ENCODE measurements at places on chromosomes 12 and 14.

DNA sequence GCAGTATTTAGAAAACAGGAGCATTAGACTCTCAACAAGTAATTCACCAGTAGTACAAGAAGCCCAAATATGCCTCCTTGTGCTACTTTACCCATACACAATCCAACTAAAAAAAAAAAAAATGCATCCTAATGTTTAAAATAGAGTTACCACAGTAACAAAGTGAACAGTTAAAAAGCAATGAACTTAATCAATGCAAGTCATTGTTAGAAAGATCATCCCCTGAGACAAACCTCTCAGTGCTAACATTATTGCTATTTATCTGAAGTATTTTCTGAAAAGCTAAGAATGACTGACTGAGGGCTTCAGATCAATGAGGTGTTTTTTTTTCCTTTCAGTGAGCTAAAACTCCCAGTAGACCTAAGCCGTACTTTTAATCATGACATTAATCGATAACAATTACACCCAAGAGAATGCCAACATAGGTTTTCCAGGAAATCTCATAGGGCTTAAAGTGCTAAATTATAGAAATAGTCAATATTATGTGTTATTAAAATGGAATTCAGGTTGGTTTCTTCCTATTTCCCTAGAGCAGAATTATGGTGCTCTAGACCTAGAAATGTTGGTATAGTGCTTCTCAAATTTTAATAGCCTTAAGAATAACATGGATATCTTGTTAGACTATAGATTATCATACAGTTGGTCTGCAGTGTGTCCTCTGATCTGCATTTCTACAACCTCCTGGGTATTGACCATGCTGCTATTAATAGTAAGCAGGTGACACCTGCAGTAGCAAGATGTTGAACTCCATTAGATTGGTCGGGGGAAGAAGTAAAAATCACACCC is 123.0 kb downstream of the PRKD1 start:
- DNase-seq, result no peak

DNA sequence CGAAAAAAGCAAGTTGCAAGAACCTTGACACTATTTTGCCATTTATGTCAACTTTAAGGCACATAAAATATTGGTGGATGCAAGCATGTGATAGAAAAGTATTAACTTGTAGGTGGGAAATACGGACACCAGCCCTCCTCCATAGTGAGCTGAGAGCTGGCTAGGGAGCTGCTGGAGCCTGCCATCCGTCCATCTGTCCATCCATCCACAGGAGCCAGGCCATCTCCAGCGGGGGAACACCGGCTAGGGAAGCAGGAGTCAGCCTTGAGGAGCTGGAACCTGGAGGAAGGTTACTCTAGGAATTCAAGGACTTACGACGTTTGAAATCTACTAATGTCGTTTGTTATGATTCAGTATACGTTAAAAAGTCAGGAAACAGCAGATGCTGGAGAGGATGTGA is 120.7 kb upstream of the C14orf180 start:
- no peak for DNase-seq

- no peak for DNase-seq
Observed at GRCh38 chr12:125125271-125125670, 60.0 kb downstream of the AACS start.

GRCh38 chr14:67766035-67766680 is 50.2 kb downstream of the ZFYVE26 start:
- DNase-seq, result no peak

DNA sequence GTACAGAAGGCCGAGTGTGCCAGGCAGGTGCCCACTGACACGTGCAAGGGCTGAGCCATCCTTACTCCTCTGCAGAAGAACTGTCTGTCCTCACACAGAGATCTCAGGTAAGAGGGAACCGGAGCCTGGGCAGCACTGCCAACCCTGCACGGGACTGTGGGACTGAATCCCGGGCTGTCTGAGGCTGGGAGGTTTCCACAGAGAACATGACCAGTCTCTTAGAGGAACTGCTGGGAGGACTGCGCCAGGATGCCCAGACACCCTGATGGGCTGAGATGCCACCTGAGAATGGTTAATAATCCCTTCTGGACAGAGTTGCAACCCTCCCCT is 302.9 kb upstream of the SFSWAP start:
- no peak for DNase-seq

GRCh38 chr14:92108345-92109254 is 2.2 kb upstream of the ATXN3 start:
- no peak for DNase-seq

DNA sequence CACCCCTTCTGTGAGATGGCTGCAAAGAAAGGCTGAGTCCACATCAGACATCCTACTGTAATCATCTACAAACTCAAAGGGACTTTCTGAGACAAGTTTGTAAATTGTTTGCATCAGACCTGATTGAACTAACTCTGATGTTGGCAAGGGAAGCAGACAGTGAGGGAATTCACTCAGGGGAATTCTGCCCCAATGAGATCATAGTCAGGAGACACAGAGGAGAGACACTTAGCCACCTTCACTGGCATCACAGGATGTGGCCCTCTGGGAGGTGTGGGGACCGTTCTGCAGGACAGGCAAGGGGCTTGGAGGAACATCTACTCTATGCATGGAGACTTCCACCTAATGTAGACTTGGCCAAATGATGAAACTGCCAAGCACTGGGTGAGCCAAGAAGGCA is 70.7 kb upstream of the DDX11 start:
- DNase-seq, result peak; percentile 44

- peak; percentile 56 for DNase-seq
Observed at GRCh38 chr12:57340104-57340503, 89.1 kb upstream of the STAC3 start.

DNA sequence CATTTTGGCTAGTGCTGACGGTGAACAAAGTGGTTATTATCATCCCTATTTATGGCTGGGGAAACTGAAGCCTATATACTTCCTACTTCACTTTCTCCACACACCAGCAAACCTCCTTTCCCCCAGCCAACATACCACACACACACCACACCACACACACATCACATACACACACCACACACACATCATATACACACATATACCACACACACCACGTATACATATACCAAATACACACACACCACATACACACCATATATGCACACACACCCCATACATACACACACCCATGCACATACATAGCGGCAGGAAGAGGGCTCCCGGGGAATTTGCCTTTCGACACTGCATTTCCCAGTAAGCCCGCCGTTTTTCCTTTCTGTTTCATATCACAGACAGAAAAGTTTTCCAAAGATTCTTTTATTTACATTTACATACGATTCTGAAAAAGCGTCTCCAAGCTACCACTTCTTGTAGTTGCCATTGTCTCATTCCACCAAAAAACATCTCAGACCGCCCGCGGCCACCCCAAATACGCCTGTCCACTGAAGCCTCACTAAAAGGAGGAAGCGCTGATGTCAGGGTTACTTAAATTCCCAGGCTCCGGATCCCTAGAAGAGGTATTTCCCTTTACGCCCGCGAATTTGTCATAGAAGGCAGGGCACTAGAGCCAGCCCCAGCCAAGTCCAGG is 823 bp upstream of the RAB5B start:
- no peak for DNase-seq

DNA sequence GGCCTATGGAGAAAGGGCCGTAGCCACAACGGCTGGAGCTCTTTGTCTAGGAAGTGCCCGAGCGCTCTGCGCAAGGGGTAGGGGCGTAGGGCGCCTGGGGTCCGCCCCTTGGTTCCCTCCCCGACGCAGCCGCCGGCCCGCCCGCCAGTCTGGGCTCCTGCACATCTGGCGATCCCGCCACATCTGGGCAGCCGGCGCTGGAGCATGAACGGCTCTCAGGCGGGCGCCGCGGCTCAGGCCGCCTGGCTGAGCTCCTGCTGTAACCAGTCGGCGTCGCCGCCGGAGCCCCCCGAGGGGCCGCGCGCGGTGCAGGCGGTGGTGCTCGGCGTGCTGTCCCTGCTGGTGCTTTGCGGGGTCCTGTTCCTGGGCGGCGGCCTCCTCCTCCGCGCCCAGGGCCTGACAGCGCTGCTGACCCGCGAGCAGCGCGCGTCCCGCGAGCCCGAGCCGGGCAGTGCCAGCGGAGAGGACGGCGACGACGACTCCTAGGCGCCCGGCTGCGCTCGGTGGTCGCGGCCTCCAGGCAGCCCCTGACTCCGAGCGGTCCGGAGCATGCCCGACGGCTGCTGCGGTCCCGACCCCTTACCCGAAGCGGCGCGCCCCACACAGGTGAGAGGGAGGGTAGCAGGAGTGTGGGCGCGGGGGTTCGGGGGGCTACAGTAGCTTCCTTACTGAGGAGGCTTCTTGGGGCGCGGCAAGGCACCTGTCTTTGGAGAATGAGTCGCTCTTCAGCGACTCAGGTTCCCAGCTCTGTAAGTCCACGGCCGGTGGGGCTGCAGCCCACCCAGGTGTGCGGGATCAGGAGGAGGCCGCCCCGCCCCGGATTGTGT is at the start of gene SMIM41:
SMIM41 (plus strand) TSS at position 129 of the 827 bp plus-strand sequence; CDS start at position 205, 76 bp downstream.
- DNase-seq, result no peak

GRCh38 chr12:65742018-65743010 is 82.0 kb upstream of the HMGA2 start:
- DNase-seq, result peak; percentile 52

GRCh38 chr12:31019561-31019960 is 54.1 kb upstream of the DDX11 start:
- DNase-seq, result no peak

GRCh38 chr12:94186278-94187241 is 38.2 kb downstream of the PLXNC1 start:
- peak; percentile 67 for DNase-seq

- no peak for DNase-seq
Observed at GRCh38 chr12:108839890-108840230, 17.5 kb downstream of the SSH1 start.

- no peak for DNase-seq
Observed at GRCh38 chr12:105742567-105742874, 396.2 kb downstream of the NUAK1 start.

DNA sequence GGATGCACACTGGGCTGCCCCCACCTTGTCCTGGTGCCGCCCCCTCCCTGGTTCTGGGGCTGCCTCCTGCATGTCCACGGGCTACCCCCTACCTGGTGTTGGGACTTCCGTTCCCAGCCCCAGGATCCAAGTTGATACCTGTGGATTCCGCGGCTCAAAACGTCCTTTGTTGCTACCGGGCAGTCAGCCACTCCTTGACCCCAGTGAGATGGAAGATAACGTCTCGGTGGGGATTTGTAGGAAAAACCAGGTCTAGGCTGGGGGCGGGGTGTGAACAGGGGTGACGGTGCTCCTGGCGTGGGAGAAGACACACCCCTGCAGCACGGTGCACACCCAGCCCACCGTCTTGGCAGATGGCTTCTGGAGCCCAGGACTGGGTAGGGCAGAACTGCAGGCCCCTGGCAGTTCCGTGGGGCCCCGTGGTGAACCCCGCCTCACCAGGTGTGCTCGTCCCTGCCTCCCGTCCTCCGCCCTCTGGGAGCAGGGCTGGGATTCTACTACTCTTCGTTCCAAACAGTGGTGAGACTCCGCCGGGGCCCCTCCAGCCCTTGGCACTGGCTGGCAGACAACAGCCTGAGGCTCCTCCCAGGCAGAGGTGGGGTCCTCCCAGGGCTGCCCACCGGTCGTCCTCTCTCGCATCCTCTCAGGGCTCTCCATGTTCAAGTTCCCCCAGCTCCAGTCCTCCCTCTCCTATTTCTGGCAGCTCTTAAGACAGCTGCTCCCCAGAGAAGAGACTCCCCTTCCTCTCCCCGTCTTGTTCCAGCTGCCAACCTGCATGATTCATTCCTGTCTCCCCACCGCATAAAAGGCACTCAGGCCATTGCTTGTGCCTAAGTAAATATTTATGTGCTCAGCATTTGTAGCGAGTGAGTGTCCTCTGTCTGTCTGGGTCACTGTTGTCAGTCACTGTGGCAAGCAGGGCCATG is 75.5 kb downstream of the FBXL14 start:
- peak; percentile 56 for DNase-seq

DNA sequence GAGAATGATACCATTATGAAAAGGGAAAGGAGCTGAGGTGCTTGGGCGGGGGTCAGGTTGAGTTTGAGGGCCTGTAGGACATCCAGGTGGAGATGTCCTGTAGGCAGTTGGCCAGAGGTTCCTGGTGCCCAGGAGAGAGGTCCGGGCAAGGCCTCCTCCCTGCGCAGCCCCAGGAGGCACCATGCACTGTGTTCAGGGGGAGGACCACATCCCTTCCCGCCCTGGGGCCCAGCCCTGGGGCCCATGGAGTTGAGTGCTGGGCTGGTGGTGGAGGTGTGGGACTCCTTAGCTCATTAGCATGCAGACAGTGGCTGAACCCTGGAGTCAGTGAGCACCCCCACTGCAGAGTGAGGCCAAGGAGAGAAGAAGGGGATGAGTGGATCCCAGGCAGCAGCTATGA is 5.7 kb upstream of the FAIM2 start:
- DNase-seq, result no peak

DNA sequence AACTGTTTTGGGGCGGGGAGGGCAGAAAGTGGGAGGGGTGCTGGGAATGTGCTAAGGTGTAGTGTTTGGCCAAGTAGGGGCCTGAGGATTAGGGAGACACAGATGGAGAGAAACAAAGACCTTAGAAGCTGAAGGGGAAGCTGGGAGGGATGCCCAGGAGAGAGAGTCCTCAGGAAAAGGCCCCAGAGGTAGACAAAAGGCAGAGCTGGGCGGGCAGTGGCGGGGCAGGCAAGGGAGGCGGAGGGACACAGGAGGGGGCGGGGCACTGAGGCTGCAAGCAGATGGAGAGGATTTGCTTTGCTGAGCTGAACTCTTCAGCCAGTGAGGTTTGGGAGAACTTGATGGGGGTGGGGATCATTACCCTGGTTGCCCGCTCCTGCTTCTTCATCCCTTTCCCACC is 2.8 kb downstream of the PTMS start:
- DNase-seq, result peak; percentile 67

DNA sequence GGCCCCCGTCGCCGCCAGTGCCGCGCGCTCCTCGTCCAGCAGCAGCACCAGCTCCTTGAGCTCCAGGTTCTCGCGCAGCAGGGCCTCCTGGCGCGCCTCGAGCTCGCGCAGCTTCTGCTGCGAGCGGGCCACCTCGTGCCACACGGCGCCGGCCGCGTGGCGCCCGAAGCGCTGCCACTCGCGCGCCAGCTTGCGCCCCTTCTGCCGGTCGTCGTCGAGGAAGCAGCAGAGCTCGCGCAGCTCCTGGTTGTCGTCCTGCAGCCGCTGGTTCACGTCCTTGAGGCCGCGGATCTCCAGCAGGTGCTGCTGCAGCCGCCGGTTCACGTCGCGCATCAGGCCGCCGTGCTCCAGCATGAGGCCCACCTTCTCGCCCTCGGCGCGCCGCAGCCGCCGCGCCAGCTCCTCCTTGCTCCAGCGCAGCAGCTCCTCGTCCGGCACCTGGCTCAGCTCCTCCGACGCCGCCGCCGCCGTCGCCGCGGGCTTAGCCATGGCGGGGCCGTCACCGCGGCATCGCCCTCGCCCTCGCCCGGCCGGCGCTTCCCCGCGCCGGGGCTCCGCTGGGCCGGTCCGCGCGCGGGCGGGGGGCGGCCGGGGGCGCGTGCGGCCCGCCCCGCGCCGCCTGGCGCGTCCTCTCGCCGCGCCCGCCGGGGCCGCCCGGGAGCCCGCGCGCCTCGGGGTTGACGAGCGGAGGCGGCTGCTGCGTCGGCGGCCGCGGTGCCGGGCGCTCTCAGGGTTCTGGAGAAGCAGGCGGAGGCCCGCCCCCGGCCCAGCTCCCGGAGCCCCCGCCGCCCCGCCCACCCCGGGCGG is at the start of gene CCDC85C:
CCDC85C (minus strand) TSS at position 737 of the 807 bp plus-strand sequence; CDS start at position 489, 248 bp downstream.
- DNase-seq, result no peak

GRCh38 chr12:51721282-51721940 is 127.1 kb downstream of the FIGNL2 start:
- DNase-seq, result no peak

- DNase-seq, result no peak
Observed at GRCh38 chr14:85915711-85916110, 385.8 kb downstream of the FLRT2 start.
